ENCODE measurements at places on chromosomes 7 and 10. TPM values are rescaled to one million over a fixed set of nuclear protein-coding genes. Genes with fewer than 3 reads are reported as not detected.

DNA sequence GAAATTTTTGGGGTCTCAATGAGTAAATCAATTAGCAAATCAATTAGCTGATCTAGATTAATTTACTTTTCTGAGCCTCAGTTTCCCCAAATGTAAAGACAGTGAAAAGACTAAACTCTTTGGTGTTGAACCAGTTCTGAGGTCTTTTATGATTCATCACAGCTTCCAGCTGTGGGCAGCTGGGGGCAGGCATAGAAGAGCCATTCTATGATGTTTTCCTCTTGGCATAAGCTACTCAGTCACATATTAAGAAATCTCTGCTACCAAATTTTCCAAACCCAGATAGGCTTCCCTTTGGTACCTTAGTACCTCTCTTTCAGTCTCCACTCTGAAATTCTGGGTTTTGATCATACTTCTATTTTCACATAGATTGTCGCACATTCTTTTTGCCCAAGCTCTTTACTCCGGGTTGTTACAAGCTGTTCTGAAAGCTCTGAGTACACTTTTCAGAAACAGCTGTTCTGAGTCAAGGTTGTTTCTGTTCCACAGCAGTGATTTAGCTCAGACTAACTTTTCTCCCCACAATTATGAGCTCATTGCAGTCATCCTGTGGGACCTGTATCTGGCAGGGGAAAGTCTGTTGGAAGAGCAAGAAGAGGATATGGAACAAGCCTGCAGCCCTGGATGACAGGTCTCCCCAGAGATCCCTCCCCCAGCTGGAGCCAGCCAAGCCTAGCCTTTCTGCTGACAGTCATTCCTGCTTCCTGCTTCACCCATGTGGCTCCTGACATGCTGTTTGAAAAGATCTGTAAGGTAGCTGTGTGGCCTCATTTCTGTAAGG is 599.6 kb upstream of the GHITM start:
- DNase-seq, result no peak
- H3K4me1 ChIP-seq, result no peaks in the 10 kb centered on the region
- H3K36me3 ChIP-seq, result no peaks in the 10 kb centered on the region
- no peak overlapping the region for H3K4me3 ChIP-seq
- H3K27ac ChIP-seq, result no peak overlapping the region

DNA sequence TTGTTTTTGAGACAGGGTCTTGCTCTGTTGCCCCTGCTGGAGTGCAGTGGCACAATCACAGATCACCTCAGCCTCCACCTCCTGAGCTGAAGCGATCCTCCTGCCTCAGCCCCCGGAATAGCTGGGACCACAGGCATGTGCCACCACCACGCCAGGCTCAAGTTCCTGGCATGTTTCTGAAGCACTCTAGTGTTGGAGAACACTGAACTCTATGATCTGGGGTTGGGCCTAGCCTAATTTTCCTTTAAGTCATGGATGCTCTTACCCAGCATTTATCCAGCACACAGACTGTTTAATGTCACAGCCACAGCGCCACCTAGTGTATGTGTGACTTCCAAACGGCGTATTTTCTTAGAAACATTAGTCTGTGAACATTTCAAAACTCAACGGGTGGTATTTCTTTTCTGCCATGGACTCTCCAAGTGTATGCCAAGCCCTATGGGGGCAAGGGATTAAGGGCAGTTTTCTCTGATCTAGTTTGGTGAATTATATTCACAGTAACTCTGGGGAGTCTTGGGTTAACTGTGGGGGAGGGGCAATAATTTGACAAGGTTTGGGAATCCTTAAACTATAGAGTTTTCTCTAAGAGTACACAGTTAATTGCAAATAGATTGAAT is 91.8 kb downstream of the CREM start:
- peak; percentile 82 for DNase-seq
- H3K4me1 ChIP-seq, result peaks cover 9% of the 10 kb centered on the region
- H3K27ac ChIP-seq, result peak overlapping the region; percentile 74
- H3K4me3 ChIP-seq, result peak overlapping the region; percentile 79
- peaks cover 4% of the 10 kb centered on the region for H3K27me3 ChIP-seq
- no peaks in the 10 kb centered on the region for H3K36me3 ChIP-seq

Gene GPR15LG
- not detected for total RNA-seq

GRCh38 chr10:89651916-89652573 is 7.0 kb upstream of the PANK1 start:
- no peaks in the 10 kb centered on the region for H3K36me3 ChIP-seq
- peaks cover 6% of the 10 kb centered on the region for H3K27me3 ChIP-seq
- H3K27ac ChIP-seq, result no peak overlapping the region

DNA sequence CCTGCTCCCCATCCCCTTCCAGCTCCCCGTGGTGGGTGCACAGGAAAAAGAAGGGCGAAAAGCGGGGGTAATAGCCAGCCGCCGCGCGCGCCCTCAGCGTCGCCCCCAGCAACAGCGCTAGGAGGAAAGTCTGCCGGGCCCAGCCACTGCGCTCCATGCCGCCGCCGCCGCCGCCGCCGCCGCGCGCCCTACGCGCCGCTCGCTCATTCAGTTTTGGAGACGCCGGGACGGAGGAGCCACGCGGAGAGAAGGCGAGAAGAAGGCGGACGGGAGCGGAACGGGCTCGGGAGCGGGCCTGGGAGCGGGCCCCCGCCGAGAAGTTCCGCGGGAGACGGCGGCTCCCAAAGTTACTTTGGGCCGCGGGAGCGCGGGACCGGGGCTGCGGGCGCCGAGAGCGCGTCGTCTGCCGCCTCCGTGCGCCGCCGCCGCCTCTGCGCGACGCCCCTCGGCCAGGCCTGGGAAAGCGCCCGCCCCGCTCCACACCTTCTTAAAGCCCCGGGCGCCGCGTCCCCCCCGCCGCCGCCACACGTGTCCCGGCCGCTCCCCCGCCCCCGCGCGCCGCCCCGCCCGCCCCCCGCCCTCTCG is at the start of gene RELN:
Gene RELN (minus strand): TSS at position 459 of the 585 bp plus-strand sequence. CDS start 302 bp downstream, at position 157.
- peaks cover 26% of the 10 kb centered on the region for H3K27me3 ChIP-seq
- no peak within 1 kb of the TSS for H3K27ac ChIP-seq
- DNase-seq, result no peak
- no peaks in the 10 kb centered on the region for H3K36me3 ChIP-seq
- peak within 1 kb of the TSS; percentile 76 for H3K4me3 ChIP-seq

DNA sequence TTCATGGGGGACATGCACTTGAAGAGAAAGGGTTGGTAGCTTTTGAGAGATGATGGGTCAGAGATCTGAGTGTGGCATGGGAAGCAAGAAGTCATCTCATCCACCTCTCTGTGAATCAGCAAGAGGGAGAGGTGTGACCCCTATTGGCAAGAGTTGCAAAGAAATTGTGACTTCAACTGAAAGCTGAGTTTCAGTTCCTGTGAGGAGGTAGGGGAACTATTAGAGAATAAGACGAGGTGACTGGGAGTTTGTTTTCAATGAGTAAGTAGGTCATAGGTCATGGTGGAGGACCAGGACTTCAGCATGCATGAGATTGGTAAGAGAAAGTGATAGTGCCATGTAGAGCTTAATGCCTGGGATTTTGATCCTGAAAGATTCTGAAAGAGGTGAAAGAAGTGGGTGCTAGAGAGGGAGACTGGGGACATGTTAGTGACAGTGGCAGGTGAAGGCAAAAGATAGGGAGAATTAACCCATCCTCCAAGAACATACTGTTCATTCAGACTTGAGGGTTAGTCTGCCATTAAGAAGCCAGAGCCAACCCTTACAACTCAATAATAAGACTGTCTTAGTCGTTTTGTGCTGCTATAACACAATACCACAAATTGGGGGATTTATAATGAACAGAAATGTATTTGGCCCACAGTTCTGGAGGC is 75.5 kb upstream of the CAPZA2 start:
- peaks cover 14% of the 10 kb centered on the region for H3K4me1 ChIP-seq
- DNase-seq, result peak; percentile 56
- no peak overlapping the region for H3K4me3 ChIP-seq
- H3K36me3 ChIP-seq, result peaks cover 23% of the 10 kb centered on the region

GRCh38 chr10:100981178-100981772 is 6.0 kb downstream of the MRPL43 start:
- peaks cover 9% of the 10 kb centered on the region for H3K4me1 ChIP-seq
- H3K36me3 ChIP-seq, result no peaks in the 10 kb centered on the region
- no peak for DNase-seq
- H3K27me3 ChIP-seq, result no peaks in the 10 kb centered on the region
- H3K4me3 ChIP-seq, result no peak overlapping the region
- no peak overlapping the region for H3K27ac ChIP-seq

Gene HOXA9
- total RNA-seq, result 39.9 TPM

GRCh38 chr10:96992721-96993120 is 160.6 kb downstream of the LCOR start:
- peaks cover 59% of the 10 kb centered on the region for H3K4me1 ChIP-seq
- H3K27ac ChIP-seq, result no peak overlapping the region
- DNase-seq, result no peak
- H3K4me3 ChIP-seq, result no peak overlapping the region

DNA sequence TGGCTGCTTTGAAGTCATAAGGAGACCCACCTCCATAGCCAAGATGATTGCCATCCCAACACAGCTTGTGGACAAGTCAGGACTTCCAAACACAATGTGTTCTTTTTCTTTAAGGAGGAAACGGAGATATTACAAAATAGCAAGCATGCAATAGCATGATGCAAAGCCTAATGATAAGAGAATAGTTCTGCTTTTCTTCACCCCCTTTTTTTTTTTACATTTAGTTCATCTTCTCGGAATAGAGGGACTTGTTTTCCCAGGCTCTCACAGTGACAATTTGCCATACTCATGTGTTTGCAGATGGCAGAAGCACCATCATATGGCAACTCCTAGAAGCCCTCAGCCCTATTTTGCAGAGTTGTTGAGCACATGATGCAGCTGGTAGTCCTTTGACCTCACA is 119.8 kb downstream of the ITGB8 start:
- no peaks in the 10 kb centered on the region for H3K36me3 ChIP-seq
- peaks cover 2% of the 10 kb centered on the region for H3K27me3 ChIP-seq
- no peaks in the 10 kb centered on the region for H3K4me1 ChIP-seq
- no peak overlapping the region for H3K4me3 ChIP-seq
- no peak overlapping the region for H3K27ac ChIP-seq

DNA sequence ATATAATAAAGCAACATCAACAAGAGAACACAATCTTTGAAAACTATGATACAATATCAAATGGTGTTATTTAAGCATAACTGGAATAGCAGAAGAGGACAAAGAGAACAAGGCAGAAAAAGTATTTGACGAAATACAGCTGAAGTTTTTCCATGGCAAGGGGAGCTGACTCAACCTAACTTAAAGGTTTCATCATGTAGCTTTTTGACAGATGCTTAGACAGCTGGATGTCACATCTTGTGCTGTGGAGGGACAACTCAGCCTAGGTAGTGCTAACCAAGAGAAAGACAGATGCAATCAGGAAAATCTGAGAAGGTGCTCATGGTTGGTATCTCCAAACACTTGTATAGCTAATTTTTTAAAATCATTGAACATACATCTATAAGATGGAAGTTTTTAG is 208.2 kb downstream of the TFEC start:
- no peak for DNase-seq
- H3K36me3 ChIP-seq, result no peaks in the 10 kb centered on the region
- no peaks in the 10 kb centered on the region for H3K27me3 ChIP-seq
- no peak overlapping the region for H3K4me3 ChIP-seq

Gene IFIT3
- 11.6 TPM for total RNA-seq

- H3K27me3 ChIP-seq, result no peaks in the 10 kb centered on the region
- H3K36me3 ChIP-seq, result no peaks in the 10 kb centered on the region
- no peak overlapping the region for H3K27ac ChIP-seq
- no peak overlapping the region for H3K4me3 ChIP-seq
These were observed 586.5 kb upstream of the NRG3 start for GRCh38 chr10:81288544-81288943.

DNA sequence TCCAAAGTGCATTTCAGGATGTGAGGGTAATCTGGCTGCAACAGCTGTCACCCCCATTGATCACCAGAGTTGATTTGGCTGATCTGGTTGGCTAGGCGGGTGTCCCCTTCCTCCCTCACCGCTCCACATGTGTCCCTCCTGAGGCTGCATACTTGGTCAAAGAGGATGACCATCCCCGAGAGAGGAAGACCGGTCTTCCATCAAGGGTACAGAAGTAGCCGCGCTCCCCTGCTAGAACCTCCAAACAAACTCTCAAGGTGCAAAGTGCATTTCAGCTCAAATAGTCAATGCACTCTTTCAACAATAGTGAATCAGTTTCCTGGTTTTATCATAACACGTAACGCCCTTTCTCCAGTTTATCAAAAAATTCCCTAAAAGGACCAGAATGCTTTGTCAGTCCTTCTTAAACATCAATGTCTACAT is 44.6 kb downstream of the CARD11 start:
- no peaks in the 10 kb centered on the region for H3K36me3 ChIP-seq
- H3K4me3 ChIP-seq, result no peak overlapping the region
- H3K27ac ChIP-seq, result no peak overlapping the region
- no peaks in the 10 kb centered on the region for H3K27me3 ChIP-seq
- no peaks in the 10 kb centered on the region for H3K4me1 ChIP-seq
- DNase-seq, result no peak

DNA sequence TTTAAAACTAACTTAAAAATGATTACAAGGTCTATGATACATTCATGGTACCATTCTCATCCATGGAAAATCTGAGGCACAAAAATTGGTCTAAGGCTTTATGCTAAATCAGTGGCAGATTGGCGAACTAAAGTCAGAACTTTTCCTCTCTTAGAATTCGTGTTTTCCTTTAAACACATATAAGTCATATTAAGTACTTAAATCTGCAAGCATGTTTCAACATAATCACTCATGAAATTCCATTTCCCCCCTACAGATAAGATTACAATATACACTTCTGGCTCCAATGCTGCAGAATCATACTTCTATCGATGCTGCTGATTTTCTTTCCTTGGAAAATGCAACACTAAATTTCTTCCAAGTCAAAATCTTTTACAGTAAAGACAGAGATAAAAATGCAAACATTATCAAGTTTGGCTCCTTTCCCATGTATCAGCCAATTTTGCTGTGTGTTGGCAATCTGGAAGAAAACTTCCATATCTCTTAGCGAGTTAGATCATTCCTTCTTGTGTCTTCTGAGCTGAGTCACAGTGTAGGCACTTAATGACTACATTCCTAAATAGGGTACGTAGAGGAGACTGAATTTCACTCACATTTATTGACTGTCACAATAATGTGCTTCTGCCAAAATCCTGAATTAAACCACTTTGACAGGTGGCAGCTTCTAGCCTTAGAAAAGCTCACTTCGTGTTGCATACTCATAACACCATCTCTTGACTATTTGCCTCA is 76.4 kb upstream of the LRRC17 start:
- H3K27me3 ChIP-seq, result no peaks in the 10 kb centered on the region
- H3K36me3 ChIP-seq, result peaks cover 12% of the 10 kb centered on the region
- peak overlapping the region; percentile 50 for H3K4me3 ChIP-seq
- H3K27ac ChIP-seq, result peak overlapping the region; percentile 77
- DNase-seq, result peak; percentile 84
- H3K4me1 ChIP-seq, result peaks cover 59% of the 10 kb centered on the region

Gene NOS3
- 0.55 TPM for total RNA-seq

GRCh38 chr10:70333268-70333667 is 49.2 kb downstream of the LRRC20 start:
- no peak overlapping the region for H3K4me3 ChIP-seq
- peaks cover 23% of the 10 kb centered on the region for H3K27me3 ChIP-seq
- H3K27ac ChIP-seq, result no peak overlapping the region
- H3K36me3 ChIP-seq, result 0 out of 2 replicates have a peak, but pooled peaks cover 5% of the 10 kb centered on the region
- DNase-seq, result no peak

- no peak for DNase-seq
- H3K4me1 ChIP-seq, result no peaks in the 10 kb centered on the region
- H3K27me3 ChIP-seq, result no peaks in the 10 kb centered on the region
- H3K27ac ChIP-seq, result no peak overlapping the region
- H3K36me3 ChIP-seq, result no peaks in the 10 kb centered on the region
These were observed 39.8 kb downstream of the THSD7A start for GRCh38 chr7:11792166-11792565.
